Femur (tissue), 1 donor: ENCODE measurements at places on chromosomes 2 and 18.
A peak's percentile ranks its signal among the peaks of the same experiment; 100 is the strongest.

DNA sequence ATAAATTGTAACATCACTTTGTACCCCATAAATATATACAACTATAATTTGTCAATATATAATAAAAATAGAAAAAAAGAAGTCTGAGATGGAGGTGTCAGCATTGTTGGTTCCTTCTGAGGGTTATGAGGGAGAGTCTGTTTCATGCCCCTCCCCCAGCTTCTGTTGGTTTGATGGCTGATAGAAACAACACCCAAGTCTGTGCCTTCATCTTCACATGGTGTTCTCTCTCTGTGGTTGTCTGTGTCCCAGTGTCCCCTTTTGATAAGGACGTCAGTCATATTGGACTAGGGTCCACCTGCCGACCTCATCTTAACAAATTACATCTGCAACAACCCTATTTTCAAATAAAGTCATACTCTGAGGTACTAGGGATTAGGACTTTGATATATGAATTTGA, 20.3 kb upstream of the EHBP1 start:
- DNase-seq: no peak

GRCh38 chr2:241035142-241035817, 36.9 kb downstream of the SNED1 start:
- DNase-seq: no peak

- no peak for DNase-seq
These were observed 217.1 kb downstream of the DYM start for GRCh38 chr18:49243391-49243790.

DNA sequence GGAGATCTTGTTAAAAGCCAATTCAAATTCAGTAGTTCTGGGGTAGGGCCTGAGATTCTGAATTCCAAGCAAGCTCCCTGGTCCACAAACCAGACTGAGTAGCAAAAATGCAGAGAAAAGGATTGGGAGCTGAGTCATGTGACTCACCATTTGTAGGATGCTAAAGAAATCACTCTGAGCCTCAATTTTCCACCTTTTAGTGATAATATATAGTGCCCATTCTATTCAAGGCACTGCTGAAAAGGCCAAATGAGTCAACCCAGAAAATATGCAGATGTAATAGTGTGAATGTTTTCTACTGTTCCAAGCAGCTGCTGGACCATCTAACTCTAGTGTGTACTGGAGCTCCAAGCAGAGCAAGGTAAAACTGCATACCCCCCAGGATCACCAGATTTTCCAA, 47.2 kb downstream of the SLC14A2 start:
- no peak for DNase-seq

- DNase-seq: no peak
These were observed 8.8 kb downstream of the PLCL1 start for GRCh38 chr2:197813093-197813787.

- DNase-seq: no peak
These were observed 16.5 kb upstream of the SLC16A14 start for GRCh38 chr2:230085201-230085600.

DNA sequence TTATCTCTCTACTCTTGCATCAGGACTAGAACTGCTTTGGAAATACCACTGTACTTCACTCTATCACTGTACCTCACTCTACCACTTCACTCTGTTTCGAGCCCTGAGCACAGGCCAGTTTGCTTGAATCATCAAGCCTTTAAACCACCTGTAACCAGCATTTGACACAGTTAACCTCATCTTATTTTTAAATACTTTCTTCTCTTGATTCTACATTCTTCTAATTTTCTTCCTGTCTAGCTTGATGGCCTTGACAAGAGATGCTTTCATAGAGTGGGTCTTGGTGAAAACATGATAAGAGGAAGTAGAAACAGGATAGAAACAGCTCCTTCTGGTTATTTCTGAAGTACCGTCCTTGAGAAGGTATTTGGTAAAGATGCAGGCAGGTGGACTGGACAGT, 78.1 kb downstream of the SPIRE1 start:
- no peak for DNase-seq

DNA sequence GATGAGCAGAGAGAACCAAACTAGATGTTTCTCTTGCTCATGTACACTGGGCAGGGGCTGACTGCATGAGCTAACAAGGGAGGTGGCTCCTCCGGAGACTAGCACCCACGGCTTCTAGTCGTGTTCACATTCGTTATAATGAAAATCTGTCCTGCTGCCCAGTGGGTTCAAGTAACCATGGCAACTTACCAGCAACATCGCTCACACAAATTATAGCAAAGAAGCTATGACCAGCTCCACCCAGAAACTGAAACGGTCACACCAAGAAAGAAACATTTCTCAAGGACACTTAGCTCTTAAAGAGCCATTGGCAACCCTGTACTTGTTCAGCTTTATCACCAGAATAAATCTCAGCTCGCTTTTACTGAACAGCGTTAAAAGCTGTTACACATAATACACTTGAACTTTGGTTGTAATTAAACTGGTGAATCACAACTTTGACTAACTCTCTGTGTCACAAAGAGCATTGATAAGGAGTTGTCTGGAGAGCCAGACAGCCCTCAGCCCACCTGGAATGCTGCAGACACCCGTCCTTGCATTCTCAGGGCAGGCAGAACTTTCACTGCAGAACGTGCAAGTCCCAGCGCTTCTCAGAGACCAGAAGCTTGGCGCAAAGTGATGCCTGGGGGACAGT, 141.2 kb downstream of the PID1 start:
- peak; percentile 47 for DNase-seq

- DNase-seq: no peak
These were observed 56.7 kb upstream of the ZDBF2 start for GRCh38 chr2:206217743-206218142.

DNA sequence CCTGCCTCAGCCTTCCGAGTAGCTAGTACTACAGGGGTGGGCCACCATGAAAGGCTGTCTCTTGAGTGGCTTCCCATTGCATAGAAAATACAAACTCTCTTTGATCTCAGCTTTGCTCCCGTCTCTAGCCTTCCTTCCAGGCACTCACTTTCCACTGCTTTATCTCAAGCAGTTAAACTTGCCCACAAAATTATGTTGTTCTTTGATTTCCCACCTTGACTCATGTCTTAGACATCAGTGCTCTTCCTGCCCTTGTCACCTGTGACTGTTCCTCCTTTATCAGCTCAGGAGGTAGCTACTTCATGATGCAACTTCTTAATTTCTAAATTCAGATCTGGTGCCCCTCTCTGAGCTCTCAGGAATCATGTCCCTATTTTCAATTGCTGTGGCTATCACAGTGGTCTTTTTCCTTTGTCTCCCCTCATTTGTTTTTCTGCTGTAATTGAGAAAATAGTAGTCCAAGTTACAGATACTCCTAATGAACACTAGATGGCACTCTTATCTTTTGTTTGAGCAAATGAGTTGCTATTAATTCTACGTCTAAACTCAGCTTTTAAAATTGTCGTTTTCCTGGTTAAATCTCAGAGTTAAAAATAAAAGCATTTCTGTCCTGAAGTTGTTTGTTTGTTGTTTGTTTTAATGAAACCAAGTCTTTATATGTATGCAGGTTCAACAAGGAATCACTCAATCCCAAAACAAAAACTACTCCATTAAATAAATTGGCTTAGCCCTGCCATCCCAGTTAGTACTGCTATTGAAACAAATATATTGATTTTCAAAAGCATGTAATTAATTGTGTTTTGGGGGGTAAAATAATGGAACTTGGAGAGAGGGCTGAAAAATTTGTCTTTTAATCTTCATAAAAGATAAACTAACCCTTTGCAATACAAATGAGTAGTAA, 46.9 kb upstream of the GREB1L start:
- DNase-seq: no peak

DNA sequence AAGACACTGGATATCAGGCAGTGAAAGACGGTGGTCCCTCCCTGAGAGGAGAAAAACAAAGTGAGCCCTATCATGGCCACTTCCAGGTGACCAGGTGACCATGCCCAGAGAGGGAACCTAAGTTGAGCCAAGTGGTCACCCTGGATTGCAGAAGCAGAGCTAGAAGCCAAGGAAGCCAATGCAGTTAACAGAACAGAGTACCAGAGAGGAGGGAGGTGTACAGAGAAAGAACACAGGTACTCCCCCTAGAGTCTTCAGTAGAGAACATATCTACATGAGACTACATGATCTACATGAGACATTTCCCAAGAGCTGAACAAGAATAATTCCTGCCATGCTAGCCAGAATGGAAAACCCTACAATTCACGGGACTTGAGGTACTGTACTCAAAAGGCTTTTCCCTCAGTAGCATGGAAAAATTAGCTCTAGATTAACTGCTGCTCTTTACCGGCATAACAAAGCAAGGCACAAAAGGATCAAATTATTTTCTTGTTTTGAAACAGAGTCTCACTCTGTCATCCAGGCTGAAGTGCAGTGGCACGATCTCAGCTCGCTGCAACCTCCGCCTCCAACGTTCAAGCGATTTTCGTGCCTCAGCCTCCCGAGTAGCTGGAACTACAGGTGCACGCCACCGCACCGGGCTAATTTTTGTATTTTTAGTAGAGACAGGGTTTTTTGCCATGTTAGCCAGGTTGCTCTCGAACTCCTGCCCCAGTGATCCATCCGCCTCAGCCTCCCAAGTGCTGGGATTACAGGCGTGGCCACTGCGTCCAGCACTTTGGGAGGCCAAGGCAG, 23.5 kb downstream of the ROCK2 start:
- DNase-seq: no peak

GRCh38 chr2:181389524-181389923, 67.7 kb upstream of the ITGA4 start:
- no peak for DNase-seq

DNA sequence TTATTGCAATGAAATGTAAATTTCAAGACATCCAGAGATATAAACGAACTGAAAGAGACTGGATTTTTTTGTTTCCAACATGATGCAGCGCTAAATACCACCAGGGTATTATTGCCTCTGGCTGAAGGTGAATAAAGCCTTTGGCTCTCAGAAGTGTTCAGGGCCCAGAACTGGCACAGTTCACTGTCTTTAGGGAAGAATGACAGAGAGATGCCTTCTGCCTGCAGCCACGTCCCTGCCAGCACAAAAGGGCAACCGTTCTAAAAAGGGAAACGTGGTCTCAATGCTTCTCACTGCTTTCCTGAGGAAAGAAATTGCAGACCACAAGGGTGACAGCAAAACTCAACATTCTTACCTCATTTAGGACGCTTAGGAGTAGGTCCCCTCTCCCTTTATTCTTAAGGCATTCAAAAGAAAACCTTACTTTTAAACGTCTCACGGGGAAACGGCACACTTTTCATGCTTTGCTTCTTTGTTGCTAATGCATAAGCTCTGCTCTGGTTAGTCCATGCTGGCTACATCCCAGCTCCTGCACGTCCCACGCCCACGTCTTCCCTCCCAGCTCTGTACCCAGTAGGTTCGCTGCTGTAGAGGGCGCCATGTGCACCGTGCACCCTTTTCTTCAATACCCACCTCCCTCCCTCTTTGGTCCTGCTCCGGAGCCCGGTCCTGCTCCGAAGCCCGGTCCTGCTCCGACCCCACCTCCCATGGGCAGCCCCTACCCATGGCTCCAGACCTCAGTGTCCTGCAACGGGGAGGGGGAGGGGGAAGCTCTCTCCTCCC, 171.0 kb downstream of the HRH4 start:
- DNase-seq: peak; percentile 39

GRCh38 chr2:96507957-96508520, 2.9 kb upstream of the NEURL3 start:
- DNase-seq: peak; percentile 74

GRCh38 chr2:7111626-7112025, 194.4 kb downstream of the RNF144A start:
- DNase-seq: no peak

- DNase-seq: no peak
These were observed 160.7 kb upstream of the CNTNAP5 start for GRCh38 chr2:123864416-123864815.

DNA sequence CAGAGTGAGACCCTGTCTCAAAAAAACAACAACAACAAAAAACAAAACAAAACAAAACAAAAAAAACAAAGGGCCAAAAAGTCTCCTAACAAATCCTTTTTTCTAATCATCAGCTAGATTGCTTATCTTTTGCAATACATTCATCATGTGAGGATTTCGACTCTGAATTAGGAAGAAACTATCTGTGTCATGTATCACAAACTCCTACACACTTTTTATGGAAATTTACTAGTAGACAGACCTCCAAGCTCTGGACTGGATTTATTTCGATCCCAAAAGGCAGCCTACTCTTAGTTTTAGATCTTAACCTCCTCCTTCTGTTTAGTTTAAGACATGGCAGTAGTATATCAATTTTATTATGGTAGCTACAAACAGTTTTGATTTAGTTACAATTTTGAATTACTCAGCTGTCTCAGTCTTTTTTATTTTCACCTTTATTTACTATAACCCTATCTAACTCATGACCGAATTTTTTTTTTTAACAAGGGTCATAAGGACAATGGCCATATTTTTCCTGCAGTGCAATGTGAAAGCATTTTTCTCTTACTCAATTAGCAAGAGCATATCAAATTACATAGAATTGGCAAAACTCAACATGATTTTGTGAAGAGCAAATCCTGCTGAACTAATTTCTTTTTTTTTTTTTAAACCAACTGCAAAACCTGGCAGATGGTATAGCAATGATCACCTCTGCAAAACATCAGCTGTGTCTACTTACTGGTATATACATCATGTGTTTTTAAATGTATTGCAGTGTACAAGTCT, 10.7 kb upstream of the CCDC88A start:
- DNase-seq: no peak
